ENCODE measurements at places on chromosomes 4 and X. TPM values are rescaled to one million over a fixed set of nuclear protein-coding genes. Genes with fewer than 3 reads are reported as not detected.
A peak's percentile ranks its signal among the peaks of the same experiment; 100 is the strongest.

- peaks cover 9% of the 10 kb centered on the region for H3K27me3 ChIP-seq
- no peaks in the 10 kb centered on the region for H3K4me1 ChIP-seq
- H3K4me3 ChIP-seq, result peak overlapping the region; percentile 39
- peak overlapping the region; percentile 70 for H3K27ac ChIP-seq
These were observed 12.7 kb upstream of the RBBP7 start for GRCh38 chrX:16882702-16883486.

GRCh38 chr4:71498625-71499024 lies 159.8 kb downstream of the SLC4A4 start:
- H3K4me3 ChIP-seq, result no peak overlapping the region
- no peaks in the 10 kb centered on the region for H3K27me3 ChIP-seq
- no peak overlapping the region for H3K27ac ChIP-seq

GRCh38 chr4:139550724-139551429 lies 5.1 kb downstream of the SETD7 start:
- peaks cover 9% of the 10 kb centered on the region for H3K36me3 ChIP-seq
- H3K27ac ChIP-seq, result peak overlapping the region; percentile 16
- no peak overlapping the region for H3K4me3 ChIP-seq

Gene MSX1
- 0.51 TPM for total RNA-seq

Gene ETDA
- total RNA-seq, result not detected
